ENCODE measurements at places on chromosomes 3 and 15. TPM values are rescaled to one million over a fixed set of nuclear protein-coding genes. Genes with fewer than 3 reads are reported as not detected.

TP63 gene
- 0.06 TPM for total RNA-seq

COL6A5 gene
- 0.17 TPM for total RNA-seq

PYGO1 gene
- total RNA-seq = 3.3 TPM

CHRM5 gene
- total RNA-seq = not detected

ZNF660 gene
- 0.60 TPM for total RNA-seq

CISH gene
- total RNA-seq = 0.53 TPM

ATP6V1A gene
- 73.2 TPM for total RNA-seq

CCRL2 gene
- 3.7 TPM for total RNA-seq

NME9 gene
- not detected for total RNA-seq

SEC22A gene
- total RNA-seq = 26.9 TPM

TGM5 gene
- total RNA-seq = 0.20 TPM

GRCh38 chr3:181839039-181839915 lies 127.6 kb downstream of the SOX2 start:
- peak; percentile 23 for DNase-seq

GRCh38 chr3:43284171-43284570 lies 2.2 kb upstream of the SNRK start:
- DNase-seq = no peak

DNA sequence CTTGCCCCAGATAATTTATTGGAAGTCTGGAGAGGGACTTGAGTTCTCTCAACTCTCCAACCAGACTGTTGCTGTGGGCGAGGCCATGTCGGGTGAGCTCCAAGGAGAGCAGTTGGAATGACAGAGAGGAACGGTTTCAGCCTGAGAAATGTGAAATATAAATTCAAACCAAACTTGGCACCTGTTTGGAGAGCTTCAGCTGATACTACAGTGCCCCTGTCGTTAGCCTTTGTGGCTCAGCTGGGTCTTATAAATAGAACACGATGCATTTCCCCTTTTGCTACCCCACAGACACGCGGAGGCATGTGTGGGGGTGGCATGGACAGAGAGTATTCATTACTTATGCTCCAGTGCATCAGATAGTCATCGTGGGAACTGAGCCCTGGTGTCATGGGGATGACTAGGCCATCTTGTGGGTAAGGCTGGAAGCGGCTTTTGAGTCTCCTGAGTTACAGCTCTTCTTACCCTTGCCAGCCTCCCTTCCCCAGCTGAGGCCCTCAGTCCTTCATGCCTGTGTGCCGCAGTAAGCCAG lies 15.6 kb downstream of the SMAD3 start:
- DNase-seq = peak; percentile 62

DNA sequence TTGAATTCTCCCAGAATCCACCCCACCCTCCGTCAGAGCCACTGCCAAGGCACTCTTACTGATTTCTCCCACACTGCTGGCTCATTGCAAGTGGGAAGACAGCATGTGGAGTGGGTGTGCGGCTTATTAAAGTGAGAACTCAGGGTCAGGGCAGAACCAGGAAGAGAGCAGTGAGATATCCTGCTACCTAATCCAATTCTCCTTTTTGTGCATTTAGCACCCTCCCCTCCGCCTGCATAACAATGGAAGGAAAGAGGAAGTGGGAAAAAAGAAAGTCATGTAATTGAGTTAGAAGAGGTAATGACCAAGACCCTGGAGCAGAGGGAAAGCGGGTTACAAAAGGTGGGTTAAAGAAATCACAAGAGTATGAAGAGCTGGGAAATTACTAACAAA lies 27.8 kb upstream of the PIK3CB start:
- DNase-seq = no peak

DNA sequence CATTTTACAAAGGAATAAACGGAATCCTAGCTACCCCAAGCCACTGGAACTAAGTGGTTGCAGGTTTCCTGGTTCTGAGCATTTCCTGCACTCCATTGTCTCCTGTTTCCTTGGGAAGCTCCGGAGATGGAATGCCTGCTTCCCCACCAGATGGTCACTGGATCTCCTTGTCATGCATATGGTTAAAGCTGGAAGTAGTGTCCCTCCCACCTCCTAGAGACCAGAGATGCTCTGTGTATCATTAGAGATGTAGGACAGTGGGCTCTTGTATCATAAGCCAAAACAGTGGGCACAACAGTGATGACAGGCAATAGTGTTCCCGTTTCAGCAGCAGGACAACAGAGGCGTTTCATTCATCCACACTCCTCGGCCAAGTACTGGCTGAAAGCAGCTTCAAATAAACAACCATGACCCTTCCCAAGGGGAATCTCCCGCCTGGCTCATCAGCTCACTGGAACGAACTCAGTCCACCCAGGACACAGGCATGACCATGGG lies 136.2 kb upstream of the EIF1B start:
- DNase-seq = no peak

DNA sequence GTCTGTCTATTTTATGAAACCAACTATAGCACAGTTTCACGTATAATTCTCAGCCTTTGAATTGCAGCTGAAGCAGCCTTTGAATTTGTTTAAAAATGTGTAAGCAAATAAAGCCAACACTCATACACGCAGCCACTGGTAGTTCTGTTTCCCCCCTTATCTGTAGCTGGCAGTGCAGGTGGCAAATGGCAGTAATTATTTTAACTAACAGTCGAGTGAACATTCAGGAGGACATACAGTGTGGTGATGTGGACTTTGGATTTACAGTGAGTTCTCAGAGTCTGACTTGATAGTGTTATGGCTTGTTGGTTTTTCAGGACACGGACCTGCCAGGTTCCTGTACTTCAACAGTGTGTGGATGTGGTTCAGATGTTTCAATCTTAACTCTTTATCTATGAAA lies 64.0 kb upstream of the SKOR1 start:
- DNase-seq = no peak

GRCh38 chr3:6108957-6109356 lies 752.0 kb upstream of the GRM7 start:
- DNase-seq = no peak

GRCh38 chr3:127185962-127186674 lies 6.8 kb upstream of the PRR23E start:
- no peak for DNase-seq

DNA sequence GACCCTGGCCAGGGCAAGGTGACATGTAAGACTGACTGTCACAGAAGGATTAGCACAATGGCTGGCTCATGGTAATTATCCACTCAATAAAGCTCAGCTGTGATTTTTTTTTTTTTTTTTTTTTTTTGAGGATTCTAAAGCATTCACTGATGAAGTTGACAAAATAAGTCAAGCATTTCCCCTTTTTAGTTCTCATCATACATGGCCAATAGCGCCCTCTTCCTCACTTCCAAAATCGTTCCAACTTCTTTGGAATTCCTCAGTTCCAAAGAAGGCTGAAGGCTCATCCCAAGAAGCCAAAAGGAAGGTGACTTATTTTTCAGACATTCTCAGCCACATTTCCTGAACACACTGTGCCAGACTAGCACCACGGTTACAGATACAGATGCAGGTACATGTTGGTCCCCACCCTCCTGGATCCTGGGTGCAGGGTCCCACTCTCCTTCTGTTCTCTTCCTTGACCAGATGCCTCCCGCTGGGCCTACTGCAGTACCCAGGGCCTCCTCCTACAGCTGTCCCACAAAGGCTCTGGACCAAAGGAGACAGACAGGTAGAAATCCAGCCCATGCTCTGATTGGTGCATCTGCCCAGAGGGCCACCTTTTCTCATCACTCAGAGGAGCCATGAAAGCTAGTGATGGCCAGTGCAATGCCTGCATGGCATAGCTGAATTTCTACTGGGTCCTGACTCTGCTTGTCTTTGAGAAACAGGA lies 202.6 kb downstream of the UACA start:
- no peak for DNase-seq

DNA sequence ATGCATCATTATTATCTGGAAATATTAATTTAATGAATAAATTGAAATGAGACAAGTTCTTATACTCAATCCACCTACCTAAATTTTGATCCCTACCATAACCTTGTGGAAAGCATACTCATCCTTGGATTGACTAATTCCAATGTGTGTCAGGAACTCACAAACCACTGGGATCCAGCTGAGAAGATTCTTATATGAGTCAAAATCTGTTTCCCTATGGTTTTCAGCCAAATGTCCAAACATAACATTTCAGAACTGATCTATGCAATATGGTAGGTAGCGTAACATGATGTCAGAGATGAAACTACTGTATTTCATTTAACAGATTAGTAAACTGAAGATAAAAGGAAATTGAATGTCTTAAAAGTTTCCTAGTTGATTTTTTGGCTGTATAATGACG lies 250.0 kb downstream of the PLOD2 start:
- no peak for DNase-seq

DNA sequence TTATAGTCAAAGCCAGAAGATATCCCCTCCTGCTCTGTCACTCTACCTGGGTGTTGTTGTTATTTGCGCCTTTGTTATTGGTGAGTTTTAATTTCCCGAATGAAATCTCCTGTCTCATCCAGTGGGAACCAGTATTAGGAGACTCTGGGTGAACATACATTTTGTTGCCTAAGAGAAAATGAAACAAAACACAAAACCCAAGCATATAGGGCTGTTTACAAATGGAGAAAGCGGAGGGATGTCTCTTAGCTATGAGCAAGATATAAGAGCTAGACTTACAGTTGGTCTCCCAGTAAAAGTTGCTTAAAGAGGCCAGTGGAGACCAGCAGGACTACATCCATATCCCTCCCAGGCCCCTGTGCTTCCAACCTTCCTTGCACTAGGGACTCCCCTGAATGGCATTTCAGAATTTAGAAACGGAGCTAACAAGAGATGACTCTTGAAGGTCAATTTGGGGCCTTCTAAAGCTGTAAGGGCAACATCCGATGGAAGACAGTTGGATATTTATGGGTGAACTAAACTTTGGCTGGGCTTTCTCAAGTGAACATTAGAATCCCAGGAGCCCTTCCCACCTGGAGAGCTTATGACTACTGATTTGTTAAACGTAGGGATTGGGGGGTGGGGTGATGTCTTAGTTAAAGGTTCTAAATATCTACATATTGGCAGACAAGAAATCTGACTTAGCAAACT lies 2.7 kb downstream of the EOMES start:
- no peak for DNase-seq

- DNase-seq = no peak
Observed at GRCh38 chr3:111509308-111509707, 32.7 kb upstream of the CD96 start.

DNA sequence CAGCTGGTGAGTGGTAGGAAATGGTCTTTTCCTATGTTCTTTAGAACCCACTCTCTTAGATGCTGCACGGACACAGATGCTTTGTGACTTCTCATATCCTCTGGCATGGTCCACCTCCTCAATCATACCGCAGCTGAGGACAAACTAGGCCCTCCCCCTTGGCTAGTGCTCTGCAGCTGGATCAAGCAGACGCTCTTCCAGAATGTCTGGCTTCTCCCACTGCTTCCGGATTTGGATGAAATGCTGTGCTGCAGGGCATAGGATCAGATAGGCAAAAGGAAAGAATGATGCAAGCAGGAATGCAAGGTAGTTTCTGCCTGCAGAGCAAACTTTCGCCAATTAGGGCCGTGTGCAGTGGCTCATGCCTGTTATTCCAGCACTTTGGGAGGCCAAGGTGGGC lies 75.7 kb upstream of the SLC4A7 start:
- no peak for DNase-seq

GRCh38 chr3:105285653-105286241 lies 81.0 kb upstream of the ALCAM start:
- DNase-seq = no peak

- DNase-seq = no peak
Observed at GRCh38 chr3:135865085-135865484, 100.4 kb upstream of the PPP2R3A start.

DNA sequence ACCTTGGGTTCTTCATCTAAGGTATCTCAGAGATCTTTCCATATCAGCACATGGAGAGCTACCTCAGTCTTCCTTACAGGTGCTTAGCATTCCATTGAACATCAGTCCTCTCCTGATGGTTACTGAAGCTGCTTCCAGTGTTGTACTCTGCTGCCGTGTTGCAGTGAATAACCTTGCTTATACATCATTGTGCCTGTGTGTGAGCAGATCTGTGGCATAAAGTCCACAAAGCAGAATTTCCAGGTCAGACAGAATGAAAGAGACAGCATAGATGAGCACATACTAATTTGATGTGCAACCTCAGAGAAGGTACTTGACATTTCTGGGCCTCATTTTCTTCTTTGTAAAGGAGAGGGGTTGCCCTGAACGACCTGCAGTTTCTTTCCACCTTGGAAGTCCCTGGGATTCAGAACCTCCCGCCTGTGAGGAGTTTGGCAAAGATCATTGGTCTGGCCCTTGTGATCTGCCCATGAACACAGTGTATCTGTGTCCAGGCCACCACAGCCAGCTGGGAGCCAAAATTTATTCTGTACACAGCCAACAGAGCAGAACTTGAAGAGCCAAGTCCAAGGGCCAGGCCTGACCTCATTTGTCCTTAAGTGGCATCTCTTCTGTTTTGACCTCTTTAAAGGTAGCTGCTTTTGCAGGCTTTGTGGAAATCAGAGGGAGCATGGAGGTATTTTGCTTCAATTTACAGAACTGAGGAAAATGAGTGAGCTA lies 57.2 kb upstream of the SLC7A14 start:
- no peak for DNase-seq

GRCh38 chr3:177426878-177427495 lies 229.7 kb upstream of the TBL1XR1 start:
- DNase-seq = no peak

DNA sequence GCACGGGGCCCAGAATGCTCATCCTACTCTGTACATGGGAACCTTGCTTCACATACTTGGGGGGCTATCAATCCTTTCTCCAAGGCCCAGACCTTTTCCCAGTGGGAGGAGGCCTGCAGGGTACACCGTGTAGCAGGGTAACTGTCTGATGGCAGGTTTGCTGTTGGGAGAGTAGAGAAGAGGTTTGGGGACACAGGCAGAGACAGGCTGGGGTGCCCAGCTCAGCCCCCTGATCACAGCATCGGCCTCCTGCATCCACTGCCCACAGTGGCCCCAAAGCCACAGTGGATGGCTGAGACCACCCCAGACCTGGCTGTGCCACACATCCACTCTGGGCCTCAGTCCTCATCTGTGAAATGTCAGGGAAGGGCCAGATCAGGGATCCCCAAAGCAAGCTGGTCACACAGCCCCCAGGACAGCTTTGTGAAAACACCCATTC lies 5.6 kb downstream of the CHRNA3 start:
- no peak for DNase-seq

GRCh38 chr3:128481438-128481942 lies 11.5 kb downstream of the GATA2 start:
- DNase-seq = no peak

DNA sequence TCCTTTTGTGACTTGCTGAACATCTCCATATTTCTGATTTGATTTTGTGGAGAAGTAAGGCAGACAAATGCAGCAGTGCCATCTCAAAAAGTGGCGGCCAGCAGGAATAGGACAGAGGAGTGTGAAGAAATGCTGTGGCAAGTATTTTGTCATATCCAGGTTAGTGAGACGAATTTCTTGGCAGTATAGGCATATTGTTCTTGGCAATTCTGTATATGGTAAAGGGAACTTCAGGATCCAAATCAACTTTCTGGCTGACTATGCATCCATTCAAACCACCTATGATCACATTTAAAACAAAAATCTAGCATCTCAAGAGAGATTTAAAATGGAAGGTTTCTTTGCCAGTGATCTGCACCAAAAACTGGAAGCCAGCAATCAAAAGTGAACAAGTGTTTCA lies 228.0 kb downstream of the DTWD1 start:
- no peak for DNase-seq

GRCh38 chr3:72628065-72628464 lies 220.2 kb downstream of the SHQ1 start:
- DNase-seq = no peak

GRCh38 chr3:4877173-4877787 lies 102.0 kb upstream of the BHLHE40 start:
- DNase-seq = no peak

All from HT1080 (cell line).